Osteoblast (primary cell): ENCODE measurements at places on chromosomes 6 and 20. TPM values are rescaled to one million over a fixed set of nuclear protein-coding genes. Genes with fewer than 3 reads are reported as not detected.

GRCh38 chr6:14066782-14067406 lies 50.7 kb upstream of the CD83 start:
- DNase-seq, result peak; percentile 43

DNA sequence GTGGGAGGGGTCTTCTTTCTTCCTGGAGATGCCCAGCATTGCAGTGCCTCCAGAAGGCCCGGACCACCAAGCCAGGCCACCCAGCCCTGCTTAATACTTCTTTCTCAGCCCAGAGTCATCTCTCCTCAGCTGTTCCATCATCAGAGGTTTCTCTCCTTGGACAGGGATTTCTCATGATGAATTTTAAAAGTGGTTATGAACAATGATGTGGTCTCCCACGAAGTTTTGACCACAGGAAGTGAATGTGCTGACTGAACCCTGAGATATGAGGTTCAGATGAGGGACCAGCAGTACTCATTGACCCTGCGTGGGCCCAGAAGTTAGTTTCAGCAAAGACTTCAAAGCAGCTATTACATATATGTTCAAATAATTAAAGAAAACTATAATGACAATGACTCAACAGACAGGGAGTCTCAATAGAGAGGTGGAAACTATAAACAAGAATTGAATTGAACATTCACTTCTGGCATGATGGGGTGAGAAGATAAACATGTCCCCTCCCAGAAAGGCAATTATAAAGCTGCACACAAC lies 114.5 kb upstream of the SLC22A16 start:
- DNase-seq, result peak; percentile 19

DNA sequence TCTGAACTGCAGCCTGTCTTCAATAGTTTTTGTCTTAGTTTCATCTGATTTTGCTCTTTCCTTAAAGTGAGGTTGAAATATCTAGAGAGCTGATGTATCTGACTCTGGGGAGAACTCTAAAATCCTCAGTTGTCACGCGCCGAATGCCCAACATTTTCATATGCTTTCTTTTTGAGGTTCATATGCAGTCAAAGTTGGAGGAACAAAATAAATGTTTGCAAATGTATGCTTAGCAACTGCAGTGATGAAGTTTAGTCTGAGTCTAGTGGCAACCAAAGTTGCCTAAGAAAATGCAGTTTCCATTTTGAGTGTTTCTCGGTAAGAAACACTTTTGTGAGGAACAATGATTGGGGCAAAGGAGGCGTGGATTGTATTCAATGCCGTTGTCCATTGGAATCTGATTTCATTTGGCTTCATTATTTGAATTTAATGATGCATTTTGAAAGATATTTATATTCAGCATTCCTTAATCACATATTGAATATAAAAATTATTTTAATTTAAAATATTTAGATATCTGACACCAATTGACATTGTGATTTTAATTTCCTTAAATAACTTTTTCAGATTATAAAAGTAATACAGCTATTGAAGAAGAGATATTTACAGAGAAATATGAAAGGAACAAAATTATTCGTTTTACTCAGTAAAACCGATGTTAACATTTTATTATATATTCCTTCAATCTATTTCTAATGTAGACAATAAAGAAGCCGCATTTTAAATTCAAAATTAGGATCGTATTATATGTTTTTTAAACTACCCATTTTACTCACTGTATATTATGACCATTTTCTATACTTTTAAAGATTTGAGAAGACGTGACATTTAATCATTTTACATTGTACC lies 122.0 kb downstream of the PLEKHG1 start:
- DNase-seq, result no peak

NFATC2 gene
- 0.29 and 0.36 TPM in 2 replicates for total RNA-seq
